Bronchial smooth muscle cell (primary cell): ENCODE measurements at places on chromosomes 5 and 9. TPM values are rescaled to one million over a fixed set of nuclear protein-coding genes. Genes with fewer than 3 reads are reported as not detected.

The NR2F1 gene
- total RNA-seq = 32.5 and 65.0 TPM in 2 replicates

The BAAT gene
- total RNA-seq = 0.16 TPM in 1 of 2 replicates, not detected in the other

The OCLN gene
- 0.26 and 0.32 TPM in 2 replicates for total RNA-seq

The PAPPA gene
- total RNA-seq = 23.4 and 28.8 TPM in 2 replicates

The FBP2 gene
- not detected in 2 replicates for total RNA-seq

The SPATA31E1 gene
- under 0.01 TPM in 1 of 2 replicates, not detected in the other for total RNA-seq

The PDZD2 gene
- 0.09 and 0.16 TPM in 2 replicates for total RNA-seq

The PCDHGA2 gene
- total RNA-seq = 2.3 and 4.9 TPM in 2 replicates

The NTNG2 gene
- 3.5 and 4.0 TPM in 2 replicates for total RNA-seq

The PCDHB6 gene
- total RNA-seq = 0.16 and 0.17 TPM in 2 replicates

The LCN10 gene
- total RNA-seq = 0.16 TPM in 1 of 2 replicates, not detected in the other

The FCN2 gene
- not detected in 2 replicates for total RNA-seq

The RGS14 gene
- total RNA-seq = 3.4 and 6.3 TPM in 2 replicates

The PLEKHG4B gene
- under 0.01 TPM in 2 replicates for total RNA-seq

The ZBTB6 gene
- 8.2 and 12.6 TPM in 2 replicates for total RNA-seq

The PCDHA12 gene
- total RNA-seq = under 0.01 TPM in 2 replicates

The ANKS6 gene
- total RNA-seq = 9.8 and 12.6 TPM in 2 replicates

The IER5L gene
- total RNA-seq = 32.1 and 74.6 TPM in 2 replicates

The CYLC2 gene
- not detected in 2 replicates for total RNA-seq

The PCSK1 gene
- under 0.01 TPM in 1 of 2 replicates, not detected in the other for total RNA-seq

The SV2C gene
- not detected in 2 replicates for total RNA-seq

The SLC9A3 gene
- total RNA-seq = 0.17 and 0.47 TPM in 2 replicates
